ENCODE measurements at places on chromosomes 3 and 15.
A peak's percentile ranks its signal among the peaks of the same experiment; 100 is the strongest.

- no peak for DNase-seq
Measured at GRCh38 chr3:139527265-139527664, 12.3 kb downstream of the RBP1 start.

DNA sequence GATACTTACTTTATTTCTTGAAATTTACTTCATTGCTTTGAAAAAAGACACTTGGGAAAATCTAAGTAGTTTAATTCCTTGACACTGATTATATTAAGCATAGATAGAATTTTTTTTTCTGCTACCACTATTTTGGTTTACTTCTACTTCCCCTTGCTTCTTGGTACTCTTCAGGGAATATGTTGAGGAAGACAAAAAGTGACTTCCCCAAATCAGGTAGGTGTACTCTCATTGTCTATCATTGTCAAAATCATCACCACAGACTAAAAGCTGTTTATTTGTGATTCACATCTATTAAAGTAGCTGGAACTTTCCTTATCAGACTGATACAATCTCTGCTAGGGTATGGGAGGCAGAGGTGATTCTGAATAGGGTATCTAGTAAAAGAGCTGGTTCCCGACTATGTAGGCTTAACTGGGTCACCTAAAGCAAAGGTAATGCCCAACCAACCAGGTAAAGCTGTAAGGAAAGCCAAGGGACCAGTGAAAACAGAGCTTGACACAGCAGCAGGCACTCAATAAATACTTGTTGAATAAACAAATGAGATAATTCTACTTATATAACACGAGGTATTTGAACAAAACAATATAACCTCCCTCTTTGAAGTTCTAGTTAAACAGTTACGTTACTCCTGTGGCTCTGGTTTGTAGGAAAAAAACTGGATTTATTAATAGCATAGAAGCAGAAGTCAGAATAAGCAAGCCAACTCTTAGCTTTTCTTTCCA, 346.9 kb downstream of the PLCL2 start:
- DNase-seq = no peak

DNA sequence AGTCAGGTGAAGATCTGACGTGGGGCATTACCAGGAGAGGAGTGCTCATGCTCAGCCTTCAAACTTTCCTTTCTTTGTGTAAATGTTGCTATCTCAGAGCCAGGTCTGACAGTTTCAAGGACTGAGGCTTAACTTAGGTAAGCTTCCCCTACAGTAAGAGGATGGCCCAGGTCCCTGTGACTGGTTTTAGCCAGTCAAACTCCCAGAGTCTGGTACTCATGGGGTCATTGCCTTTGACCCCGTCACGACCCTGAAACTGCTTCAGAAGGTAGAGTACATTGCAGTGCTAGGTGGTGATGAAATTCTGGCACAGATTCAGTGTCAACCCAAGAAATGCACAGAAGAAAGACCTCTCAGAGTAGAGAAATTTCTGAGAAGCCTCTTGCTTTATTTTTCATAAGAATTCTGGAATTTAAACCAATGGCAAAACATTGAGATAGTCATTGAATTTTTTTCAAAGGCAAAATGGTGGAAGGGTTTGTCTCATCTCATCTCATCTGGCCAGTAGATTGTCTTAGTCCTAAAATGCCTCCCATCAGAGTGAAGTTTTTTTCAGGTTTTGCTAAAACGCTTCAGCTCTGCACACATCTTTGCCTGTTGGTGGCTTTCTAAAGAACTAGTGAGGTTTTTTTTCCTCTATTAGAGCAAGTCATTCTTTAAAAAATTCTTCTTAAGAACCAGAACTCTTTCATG, 23.1 kb downstream of the ZBTB38 start:
- no peak for DNase-seq

DNA sequence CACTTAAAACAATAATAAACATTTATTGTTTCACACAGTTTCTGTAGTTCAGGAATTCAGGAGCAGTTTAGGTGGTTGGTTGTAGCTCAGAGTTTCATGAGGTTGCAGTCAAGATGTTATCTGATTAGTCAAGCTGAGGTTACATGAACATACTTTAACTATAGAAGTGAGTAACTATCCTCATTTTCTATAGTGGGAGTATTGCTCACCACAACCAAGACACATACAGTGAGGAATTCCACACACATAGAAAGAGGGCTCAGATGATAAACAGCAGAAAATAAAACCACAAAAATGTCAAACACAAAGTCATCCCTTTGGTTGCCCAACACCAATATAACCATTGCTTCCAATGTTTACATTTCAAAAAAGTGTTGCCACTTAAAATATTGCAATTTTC, 13.6 kb downstream of the SCN11A start:
- peak; percentile 88 for DNase-seq

DNA sequence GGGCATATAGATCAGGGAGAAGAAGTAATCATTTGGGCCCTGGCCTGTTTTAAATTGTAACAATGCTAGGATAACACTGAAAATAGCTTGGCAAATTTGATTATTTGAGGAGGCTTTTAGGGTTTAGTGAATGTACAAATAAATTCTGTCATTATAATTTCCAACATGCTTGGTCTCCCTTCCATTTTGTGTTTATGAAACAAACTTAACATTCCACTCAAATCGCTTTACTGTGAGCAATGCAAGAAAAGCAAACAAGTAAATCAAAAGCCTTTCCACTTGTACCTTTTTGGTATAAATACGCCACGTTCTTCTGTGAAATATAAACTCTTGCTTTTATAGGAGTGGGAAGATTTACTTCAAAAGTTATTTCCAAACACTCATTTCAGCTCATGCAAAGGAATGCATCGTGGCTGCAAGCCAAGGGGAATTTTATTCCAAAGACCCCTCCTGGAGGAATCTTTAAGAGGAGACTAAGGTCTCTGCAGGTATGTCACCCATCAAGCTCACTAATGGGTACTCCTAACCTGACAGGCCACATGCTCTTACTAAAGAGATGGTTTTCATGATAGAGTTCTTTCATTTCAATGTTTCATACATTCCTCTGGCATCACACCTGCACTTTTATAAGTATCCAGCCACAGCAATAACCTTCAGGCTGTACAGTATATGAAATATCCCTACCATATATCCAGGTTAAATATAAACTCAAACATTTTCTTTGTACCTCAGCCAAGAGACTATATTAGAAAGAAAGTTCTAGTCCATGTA, 115.2 kb downstream of the P3H2 start:
- DNase-seq = no peak

DNA sequence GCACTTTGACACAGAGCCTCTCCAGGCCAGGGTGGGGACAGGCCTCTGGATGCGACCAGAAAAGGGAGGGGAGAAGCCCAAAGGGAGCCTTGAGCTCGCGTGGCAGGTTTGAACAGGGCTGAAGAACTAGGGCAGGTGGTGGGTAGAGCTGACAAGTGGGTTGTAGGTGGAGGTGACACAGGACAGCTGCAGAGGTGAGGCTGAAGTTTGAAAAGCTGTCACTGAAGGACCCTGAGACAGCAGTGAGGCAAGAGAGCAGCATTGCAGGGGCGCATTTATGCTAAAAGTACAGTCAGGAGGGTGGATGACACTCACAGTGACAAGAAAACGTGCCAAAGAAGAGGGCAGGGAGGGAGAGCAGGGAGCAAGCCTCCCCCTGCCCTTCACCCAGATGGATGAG, 21.8 kb upstream of the EPB42 start:
- no peak for DNase-seq

DNA sequence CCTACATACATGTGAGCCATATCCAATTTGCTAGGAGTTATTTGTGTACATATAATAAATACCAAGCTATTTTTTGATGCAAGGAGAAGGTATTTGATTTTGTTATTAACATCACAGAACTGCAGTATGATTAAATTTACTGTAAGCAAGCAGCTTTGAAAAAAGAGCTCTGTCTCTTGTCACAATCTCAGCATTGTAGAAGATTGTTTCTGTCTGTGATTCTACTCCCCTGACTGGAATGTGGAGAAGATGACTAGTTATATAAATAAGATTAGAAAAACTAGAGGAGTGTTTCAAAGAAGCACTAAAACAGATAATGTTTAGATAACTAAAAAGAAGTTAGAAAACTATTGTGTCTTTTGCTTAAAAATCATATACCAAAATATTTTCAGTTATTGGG, 17.1 kb upstream of the DCBLD2 start:
- no peak for DNase-seq

- DNase-seq = no peak
Measured at GRCh38 chr3:17852217-17852616, 109.8 kb upstream of the TBC1D5 start.

- DNase-seq = no peak
Measured at GRCh38 chr15:80953001-80953952, 36.3 kb downstream of the MESD start.

DNA sequence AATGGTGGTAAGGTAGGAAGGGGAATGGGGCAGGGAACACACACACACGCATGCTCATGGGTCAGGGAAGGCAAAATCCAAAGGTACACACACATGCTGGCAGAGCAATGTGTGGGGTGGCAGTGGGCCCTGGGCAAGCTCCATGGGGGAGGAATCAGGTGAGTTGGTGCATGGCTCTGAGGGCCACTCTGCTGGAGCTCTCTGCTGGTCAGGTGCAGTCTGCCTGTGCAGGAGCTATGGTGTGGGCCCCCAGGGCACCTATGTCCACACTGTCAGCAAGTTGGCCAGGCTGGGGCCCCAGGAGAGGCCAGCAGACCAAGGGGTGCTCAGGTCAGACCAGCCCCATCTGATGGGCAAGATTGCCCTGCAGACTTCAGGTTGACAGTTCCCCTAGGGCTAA, 90.1 kb upstream of the GAP43 start:
- no peak for DNase-seq

GRCh38 chr3:56802378-56802745, 613 bp upstream of the ARHGEF3 start:
- no peak for DNase-seq

GRCh38 chr3:10435850-10436249, 69.5 kb downstream of the ATP2B2 start:
- DNase-seq = no peak

GRCh38 chr3:25427942-25428788, at the start of gene RARB:
Gene RARB, plus strand, starts transcription at chr3:25428263. Its CDS starts 469 bp downstream, at chr3:25428732.
- DNase-seq = no peak

DNA sequence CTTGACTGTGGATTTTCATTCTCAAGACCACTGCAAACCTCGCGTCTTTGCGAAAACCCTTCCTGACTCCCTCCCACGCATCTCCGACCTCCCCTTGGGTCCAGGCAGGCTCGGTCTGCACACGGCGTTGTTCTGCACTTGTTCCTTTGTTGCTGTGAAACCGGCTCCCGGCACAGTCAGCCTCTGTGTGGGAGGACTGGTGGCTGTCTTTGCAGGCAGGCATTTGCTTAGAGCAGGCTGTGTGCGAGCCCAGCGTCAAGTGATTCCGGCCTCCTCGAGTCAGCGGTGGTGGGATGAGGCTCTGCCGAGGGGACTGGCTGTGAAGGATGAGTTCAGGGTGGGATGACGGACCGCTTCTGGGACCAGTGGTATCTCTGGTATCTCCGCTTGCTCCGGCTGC, 102.6 kb upstream of the ROPN1 start:
- no peak for DNase-seq

DNA sequence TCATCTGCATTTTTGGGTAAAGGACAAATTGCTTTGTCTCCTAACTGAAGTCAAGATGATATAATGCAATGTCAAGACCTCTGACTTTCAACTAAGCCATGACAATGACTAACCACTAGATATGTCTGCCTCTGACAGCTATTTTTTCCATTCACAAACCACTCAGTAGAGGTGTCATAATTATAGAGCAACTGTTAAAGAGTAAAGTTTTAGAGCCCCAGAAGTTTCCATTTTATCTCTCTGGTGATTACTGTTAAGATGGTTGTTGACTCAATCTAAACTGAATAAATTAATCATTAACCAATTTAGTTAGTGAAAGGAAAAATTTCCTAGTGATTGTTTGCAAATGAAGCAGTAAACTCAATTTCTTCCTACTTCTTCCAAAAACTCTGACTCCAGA, 779.9 kb downstream of the GRM7 start:
- no peak for DNase-seq

DNA sequence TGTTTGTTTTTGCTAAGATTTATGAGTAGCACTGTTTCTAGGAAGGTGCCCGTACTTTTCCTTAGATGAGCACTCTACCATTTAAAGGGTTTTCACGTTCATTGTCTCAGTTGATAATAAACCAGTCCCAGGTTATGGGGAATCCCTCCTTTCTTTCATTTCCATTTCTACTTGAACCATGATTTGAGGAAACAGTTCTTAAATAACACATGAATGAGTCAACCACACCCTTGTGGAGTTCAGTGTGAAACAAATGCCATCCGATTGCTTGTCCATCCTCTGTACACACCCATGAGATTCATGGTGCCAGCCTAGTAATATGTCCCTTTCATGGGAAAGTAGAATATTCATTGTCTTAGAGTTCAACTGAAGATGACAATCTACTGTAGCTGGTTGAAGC, 23.1 kb downstream of the CMTM8 start:
- no peak for DNase-seq

DNA sequence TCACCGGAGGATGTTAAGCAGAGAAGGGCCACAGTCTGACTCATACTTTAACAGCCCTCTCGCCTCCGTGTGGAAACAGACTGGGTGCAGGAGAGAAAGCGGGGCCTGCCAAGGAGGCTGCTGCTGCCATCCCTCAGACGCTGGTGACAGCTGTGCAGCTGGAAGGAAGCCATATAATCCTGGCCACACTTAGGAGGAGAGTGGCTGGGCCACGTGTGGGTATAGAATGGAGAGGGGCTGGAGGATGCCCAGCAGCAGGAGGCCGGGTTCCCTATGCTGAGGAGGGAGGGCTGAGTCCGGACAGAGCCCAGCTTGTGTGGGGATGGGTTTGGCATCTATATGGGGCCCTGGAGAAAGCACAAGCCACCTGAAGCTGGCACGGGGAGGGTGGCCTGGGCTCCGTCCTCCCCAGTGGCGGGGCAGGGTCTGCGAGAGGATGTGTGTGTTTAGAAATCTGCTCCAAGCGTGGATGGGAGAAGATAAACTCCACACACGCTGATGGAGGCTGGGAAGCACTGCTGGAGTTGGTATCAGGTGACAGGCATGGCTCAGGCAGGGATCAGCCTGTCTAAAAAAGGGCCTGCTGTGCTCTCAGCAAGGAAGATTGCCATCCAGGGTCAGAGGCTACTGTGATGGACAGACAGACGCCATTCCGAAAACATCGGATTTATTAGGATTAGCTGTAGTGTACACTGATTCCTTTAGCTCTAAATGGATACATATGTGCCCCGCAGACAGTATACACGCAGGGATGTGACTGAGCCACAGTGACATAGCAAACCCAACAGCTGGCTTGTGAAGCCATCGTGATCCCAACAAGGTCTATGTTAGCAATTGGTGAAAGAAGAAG, 15.9 kb downstream of the ABTB1 start:
- DNase-seq = no peak

DNA sequence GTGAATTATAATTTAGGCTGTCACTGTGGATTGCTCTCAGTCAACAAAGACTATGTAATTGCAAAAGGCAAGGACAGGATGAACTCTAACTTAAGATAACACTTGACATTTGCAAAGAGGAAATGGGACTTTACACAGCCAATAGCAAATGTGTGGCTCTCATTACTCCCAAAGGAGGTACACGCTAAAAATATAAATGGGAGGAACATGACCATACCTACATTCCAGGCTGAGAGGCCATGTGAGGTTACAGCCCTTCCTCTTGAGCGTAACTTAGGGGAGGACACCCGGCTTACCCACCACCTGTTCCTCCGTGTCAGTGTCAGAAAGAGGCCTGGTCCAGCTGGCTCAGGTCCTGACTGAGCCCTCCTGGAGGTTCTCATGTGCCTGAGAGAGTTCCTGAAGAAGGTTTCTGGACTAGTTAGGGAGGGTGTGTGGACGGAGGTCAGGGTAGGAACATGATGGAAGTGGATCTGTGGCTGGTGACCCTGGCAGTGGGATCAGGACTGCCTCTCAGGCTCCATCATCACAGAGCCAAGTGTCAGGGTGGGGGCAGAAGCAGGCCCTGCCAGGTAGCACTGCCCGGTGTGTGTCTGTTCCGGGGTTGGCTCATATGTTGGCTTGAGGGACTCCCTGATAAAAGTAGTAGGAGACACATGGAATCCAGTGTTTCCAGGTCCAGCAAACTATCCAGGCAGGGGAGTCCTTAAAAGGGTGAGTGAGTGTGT, 7.9 kb downstream of the POPDC2 start:
- no peak for DNase-seq

Measured in HS-5 (cell line).